ENCODE measurements at places on chromosomes 1 and 21.

GRCh38 chr1:108747171-108747850 lies 837 bp downstream of the STXBP3 start:
- peak; percentile 61 for DNase-seq

- no peak for DNase-seq
Observed at GRCh38 chr1:192474080-192474683, 101.4 kb upstream of the RGS1 start.

DNA sequence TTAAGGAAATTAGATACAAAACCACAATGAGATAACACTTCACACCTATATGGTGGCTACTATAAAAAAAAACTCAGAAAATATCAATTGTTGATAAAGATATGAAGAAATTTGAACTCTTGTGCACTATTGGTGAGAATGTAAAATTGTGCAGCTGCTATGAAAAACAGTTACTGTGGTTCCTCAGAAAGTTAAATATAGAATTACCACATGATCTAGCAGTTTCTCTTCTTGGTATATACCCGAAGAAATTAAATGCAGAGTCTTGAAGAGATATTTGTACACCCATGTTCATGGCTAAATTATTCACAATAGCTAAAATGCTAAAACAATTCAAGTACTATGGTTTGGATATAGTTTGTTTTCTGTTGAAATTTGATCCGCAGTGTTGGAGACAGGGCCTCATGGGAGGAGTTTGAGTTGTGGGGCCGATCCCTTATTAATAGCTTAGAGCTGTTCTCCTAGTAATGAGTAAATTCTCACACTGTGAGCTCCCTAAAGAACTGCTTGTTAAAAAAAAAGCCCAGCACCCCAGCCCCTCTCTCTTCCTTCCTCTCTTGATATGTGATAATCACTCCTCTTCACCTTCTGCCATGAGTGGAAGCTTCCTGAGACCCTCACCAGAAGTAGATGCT lies 1412.1 kb downstream of the PLA2G4A start:
- no peak for DNase-seq

DNA sequence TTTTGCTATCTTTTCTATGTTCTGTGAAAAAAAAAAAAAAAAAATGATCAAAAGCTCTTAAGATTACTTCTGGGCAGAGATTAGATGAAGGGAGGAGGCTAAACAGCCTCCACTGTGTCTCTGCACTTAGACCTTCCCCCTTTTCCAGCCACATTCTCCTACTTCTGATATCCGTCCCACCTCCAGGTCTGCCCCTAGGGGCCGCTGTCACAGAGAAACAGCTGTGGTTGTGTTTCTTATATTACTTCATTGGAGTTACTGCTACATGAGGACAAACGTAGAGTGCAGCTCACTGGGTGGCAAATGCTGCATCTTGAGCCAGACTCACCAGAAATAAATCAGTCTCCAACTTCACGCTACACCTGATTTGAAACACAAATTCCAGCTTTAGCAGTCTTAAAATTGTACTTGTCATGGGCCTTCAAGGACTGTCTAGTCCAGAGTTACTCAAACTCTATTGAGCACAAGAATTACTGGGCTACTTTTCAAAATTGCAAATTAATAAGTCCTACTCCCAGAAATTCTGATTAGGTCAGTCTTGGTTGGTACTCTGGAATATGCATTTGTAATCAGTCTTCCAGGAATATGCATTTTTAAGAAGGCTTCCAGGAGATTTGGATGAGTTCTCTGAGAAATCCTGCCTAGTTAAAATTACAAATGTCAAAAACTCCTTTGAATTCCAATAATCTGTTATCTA lies 125.2 kb upstream of the PTBP2 start:
- DNase-seq = no peak

DNA sequence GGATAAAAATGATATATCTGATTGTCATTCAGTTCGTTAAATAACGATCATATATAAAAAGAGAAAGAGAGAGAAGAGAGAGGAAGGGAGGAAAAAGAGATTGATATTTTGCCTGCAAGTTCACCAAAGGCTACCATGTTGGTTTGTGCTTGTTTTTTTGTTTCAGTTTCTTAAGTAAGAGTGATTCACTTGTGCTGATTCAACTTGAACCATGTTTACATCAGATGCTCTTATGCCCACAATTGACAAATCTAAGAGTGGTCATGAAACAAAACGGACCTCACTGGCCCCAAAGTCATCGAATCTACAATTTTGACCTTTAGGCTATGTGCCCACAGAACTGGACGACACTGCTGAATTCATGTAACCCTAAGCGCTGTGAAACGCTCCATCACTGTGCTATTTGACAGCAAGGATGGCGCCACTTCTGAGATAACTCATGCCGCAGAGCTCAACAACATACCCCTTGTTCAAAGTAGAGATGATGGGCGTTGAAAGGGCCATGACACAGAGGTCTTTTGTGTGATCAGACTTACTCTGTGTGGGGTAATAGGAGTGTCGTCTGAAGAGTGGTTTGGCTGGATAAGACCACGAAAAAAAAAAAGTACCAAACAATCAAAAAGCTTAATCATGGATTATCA lies 481.4 kb downstream of the SETD4 start:
- DNase-seq = no peak

- no peak for DNase-seq
Observed at GRCh38 chr1:9676815-9677393, 25.4 kb downstream of the PIK3CD start.

GRCh38 chr1:214551436-214552173 lies at the start of gene PTPN14:
Gene PTPN14, minus strand, starts transcription at chr1:214551602. Its CDS starts 86,799 bp downstream, at chr1:214464803.
- DNase-seq = peak; percentile 86

GRCh38 chr1:31445951-31446350 lies 32.9 kb downstream of the SERINC2 start:
- DNase-seq = no peak

DNA sequence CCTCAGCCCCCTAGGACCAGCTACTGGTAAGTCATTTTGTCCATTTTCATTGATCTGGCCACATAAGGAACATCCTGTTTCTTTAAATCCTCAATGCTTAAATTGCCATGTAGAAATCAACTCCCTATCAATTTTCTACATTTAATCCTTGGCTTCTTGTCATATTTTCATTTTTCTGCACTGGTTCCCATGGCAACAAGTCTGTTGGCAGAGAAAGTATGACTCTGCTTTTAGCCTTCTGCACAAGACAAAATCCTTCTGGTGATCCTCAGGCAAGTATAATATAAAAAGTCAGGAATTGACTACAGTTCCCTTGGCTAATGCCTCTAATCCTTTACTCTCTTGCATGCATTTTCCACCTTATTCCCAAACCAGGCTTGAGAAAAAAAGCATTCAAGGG lies 65.0 kb downstream of the LRRC40 start:
- peak; percentile 38 for DNase-seq

GRCh38 chr1:226541631-226542622 lies 6.6 kb upstream of the STUM start:
- no peak for DNase-seq

GRCh38 chr1:241992734-241993133 lies 6.2 kb downstream of the MAP1LC3C start:
- peak; percentile 20 for DNase-seq

DNA sequence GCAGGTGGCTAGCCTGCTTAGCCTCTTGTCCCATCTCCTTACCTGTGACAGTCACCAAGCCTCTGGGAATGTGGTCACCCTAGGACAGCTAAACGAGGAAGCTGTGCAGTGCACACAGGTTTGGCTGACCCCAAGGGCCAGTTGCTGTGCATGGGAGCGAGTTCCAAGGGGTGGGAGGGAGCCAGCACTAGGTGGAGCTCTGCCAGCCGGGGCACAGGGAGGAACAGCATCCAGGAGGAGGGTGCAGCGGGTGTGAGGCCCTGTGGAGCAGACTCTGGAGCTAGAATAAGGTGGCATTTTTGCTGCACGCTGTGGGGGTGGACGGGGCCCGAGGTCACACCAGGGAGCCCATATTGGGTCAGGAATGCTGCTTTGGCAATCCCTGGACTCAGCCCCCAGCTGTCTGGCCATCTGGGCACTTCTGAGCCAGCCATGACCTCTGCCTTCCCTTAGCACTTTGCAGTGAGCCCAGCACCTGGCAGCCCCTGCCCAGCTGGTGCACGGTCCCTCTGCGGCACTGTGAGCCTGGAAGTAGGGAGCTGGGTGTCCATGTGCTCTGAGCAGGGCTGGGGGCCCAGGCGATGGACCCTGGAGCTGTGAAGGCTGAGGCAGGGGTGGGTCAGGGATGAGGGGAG lies 8.7 kb downstream of the PDXK start:
- no peak for DNase-seq

DNA sequence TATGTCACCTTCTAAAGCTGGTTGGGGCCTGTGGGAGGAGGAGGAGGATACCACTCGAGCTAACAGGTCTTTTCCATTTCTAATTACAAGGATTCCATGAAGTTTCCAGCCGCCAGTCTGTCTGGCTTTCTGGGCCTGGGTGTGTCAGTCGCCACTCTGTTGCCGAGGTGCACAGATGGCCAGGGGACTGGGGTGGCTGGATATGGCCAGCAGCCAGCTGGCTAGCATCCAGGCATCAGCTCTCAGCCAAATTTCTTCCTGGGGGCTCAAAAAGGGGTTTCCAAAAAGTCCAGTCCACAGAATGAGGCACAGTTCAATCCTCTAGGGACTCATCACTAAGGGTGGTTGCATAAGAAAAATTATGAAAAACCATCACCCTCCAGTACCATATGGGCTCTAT lies 32.4 kb downstream of the ITPKB start:
- no peak for DNase-seq

- no peak for DNase-seq
Observed at GRCh38 chr1:12677565-12677964, 33.7 kb downstream of the AADACL4 start.

GRCh38 chr1:117026361-117026760 lies 24.8 kb downstream of the CD101 start:
- no peak for DNase-seq

DNA sequence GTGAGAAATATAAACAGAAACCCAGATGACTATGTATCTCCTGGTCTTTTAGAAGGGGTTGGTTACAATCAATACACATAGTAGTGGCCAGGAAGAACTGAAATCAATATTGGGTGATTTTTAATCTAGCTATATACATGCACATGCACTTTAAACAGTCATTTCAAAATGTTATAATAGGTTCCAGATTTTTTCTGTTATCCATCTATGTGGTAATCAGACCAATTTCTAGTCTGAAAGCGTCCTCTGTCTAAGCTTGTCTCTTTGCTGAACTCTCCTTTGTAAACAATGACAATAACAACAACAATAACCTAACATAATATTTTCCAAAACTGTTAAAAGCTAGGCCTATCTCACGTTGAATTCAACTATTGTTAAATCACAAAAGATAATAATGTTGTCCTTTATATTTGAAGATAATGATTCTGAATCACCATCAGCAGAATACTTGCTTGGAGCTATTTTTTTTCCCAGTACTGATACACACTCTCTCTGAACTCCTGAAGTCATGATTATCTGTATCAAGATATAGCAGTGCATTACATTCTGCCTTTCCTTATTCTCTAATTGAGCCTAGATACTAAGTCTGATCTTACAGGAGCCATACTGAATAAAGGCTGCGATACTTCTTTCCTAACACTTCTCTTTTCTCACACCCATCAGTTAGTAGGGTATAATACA lies 496.8 kb upstream of the ZRANB2 start:
- no peak for DNase-seq

DNA sequence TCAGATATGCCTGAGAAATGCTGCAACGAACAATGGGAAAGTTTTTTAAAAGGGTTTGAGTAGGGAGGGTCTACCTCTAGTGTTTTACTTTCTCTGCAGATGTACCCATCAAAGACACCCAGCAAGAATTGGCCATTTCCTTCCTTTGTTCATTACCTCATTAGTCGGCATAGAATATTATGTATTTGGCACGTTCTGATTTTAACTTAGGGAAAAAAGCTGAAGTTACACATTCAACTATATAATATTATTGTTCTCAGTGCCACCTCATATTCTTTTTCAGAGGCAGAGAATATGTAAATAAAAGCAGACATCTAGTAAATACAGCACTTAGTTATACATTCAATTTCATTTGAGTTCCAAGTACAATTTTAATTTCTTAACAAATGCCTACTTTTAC lies 83.7 kb upstream of the PPP2R5A start:
- DNase-seq = no peak

- DNase-seq = no peak
Observed at GRCh38 chr1:187313115-187313514, 484.4 kb downstream of the PLA2G4A start.

- DNase-seq = peak; percentile 64
Observed at GRCh38 chr1:101371259-101371658, 134.4 kb downstream of the S1PR1 start.

DNA sequence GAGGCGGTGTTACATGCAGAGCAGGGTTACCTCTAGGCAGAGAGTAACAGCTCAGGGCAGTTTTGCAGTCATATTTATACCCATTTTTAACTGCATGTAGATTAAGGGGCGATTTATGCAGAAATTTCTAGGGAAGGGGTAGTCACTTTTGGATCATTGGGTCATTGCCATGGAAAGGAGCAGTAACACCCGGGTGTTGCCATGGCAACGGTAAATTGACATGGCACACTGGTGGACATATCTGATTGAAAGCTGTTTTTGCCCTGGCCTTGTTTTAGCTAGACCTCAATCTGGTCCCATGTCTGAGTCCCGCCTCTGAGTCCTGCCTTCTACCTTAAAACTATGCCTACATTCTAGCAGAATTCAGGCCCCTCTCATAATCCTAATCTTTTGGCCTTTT lies 11.8 kb upstream of the USP1 start:
- no peak for DNase-seq

DNA sequence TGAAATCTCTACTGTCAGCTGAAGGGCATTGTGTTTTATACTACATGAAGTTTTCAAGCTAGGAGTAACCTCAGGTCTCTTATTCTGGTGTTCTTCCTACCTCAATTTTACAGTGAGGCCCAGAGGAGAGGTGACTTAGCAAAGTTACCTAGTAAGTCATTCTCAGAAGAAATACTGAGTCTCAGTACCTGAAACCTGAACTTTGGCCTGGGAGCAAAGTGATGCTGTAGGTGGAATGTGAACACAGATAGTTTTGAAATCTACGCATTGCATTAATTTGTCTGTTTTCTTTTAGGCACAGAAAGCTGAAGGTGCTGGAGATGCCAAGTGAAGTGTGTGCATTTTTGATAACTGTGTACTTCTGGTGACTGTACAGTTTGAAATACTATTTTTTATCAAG lies 2.6 kb downstream of the HMGN2 start:
- DNase-seq = no peak

GRCh38 chr1:16063226-16063829 lies 10.1 kb downstream of the FAM131C start:
- DNase-seq = no peak

- DNase-seq = no peak
Observed at GRCh38 chr21:44613386-44614155, 1.7 kb downstream of the KRTAP10-8 start.

- no peak for DNase-seq
Observed at GRCh38 chr1:16971341-16972188, 8.9 kb downstream of the MFAP2 start.

- DNase-seq = no peak
Observed at GRCh38 chr1:241822846-241823245, 25.2 kb upstream of the EXO1 start.

DNA sequence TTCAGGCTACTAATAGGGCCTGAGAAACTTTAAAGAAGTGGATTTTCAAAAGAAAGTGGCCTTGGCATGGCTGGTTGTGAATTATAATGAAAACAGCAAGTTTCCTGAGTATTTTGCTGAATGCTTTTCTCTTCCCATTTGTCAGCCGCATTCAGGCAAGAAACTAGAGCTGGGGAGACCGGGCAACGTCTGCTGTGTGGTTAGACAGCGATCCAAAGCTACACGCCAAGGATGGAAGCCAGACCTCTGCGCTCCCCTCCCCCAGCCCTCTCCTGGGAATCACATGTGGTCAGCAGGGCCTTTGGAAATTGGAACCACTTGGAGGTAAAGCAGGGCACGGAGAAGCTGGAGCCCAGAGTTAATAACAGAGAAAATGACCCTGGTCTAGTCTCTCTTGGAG lies 114.1 kb upstream of the CD34 start:
- no peak for DNase-seq
